Camera-type eye (tissue), 1 donor: ENCODE measurements at places on chromosomes 7 and 10. TPM values are rescaled to one million over a fixed set of nuclear protein-coding genes. Genes with fewer than 3 reads are reported as not detected.

Gene SFRP4
- 116 TPM for total RNA-seq

Gene EMX2
- 5.0 TPM for total RNA-seq

Gene PDCD4
- 155 TPM for total RNA-seq

Gene ARPC1B
- total RNA-seq = 41.9 TPM

Gene TEX36
- not detected for total RNA-seq

Gene PAPOLB
- total RNA-seq = 1.5 TPM

Gene STK31
- 0.55 TPM for total RNA-seq

Gene FZD8
- 20.7 TPM for total RNA-seq

Gene SNX13
- total RNA-seq = 107 TPM

Gene MKRN1
- 110 TPM for total RNA-seq

Gene UCN3
- total RNA-seq = not detected

Gene BUD31
- 43.3 TPM for total RNA-seq

Gene PPP1R3C
- 69.8 TPM for total RNA-seq

Gene ADRA2A
- total RNA-seq = 4.9 TPM

Gene INA
- 102 TPM for total RNA-seq

Gene FRAT1
- 9.0 TPM for total RNA-seq

Gene LIPJ
- 0.22 TPM for total RNA-seq

Gene CD36
- total RNA-seq = 89.8 TPM

Gene CYP2C18
- total RNA-seq = 0.22 TPM

Gene OLAH
- 0.93 TPM for total RNA-seq

Gene GIMAP8
- total RNA-seq = 7.5 TPM

Gene STEAP4
- 20.4 TPM for total RNA-seq

Gene SHLD2
- 45.5 TPM for total RNA-seq

Gene EEPD1
- total RNA-seq = 21.3 TPM

Gene HOXA9
- total RNA-seq = not detected

Gene ANK3
- total RNA-seq = 269 TPM

Gene DMBT1
- 3.1 TPM for total RNA-seq

Gene NEBL
- total RNA-seq = 45.6 TPM

Gene TFEC
- 4.5 TPM for total RNA-seq

Gene GRID2IP
- total RNA-seq = not detected

Gene CRHR2
- 0.60 TPM for total RNA-seq

Gene ARID5B
- total RNA-seq = 42.7 TPM

Gene LSM5
- 28.9 TPM for total RNA-seq

Gene GPR22
- total RNA-seq = 2.4 TPM

Gene MYH16
- not detected for total RNA-seq

Gene IPMK
- total RNA-seq = 24.2 TPM

Gene ICA1
- 12.9 TPM for total RNA-seq

Gene TAS2R4
- 5.6 TPM for total RNA-seq

Gene MEIG1
- total RNA-seq = not detected
